ENCODE measurements at places on chromosomes 7 and 10.
A peak's percentile ranks its signal among the peaks of the same experiment; 100 is the strongest.

GRCh38 chr10:125363791-125364190, 203.4 kb upstream of the CTBP2 start:
- no peak for DNase-seq

GRCh38 chr10:30736685-30737232, 107.2 kb upstream of the LYZL2 start:
- DNase-seq = peak; percentile 54

GRCh38 chr10:70685455-70685911, 13.2 kb downstream of the ADAMTS14 start:
- no peak for DNase-seq

GRCh38 chr7:137439829-137440825, 96.6 kb upstream of the PTN start:
- no peak for DNase-seq

All from bronchial epithelial cell (primary cell).